Right atrium auricular region (tissue), 2 donors: ENCODE measurements at places on chromosomes 6 and 20.

DNA sequence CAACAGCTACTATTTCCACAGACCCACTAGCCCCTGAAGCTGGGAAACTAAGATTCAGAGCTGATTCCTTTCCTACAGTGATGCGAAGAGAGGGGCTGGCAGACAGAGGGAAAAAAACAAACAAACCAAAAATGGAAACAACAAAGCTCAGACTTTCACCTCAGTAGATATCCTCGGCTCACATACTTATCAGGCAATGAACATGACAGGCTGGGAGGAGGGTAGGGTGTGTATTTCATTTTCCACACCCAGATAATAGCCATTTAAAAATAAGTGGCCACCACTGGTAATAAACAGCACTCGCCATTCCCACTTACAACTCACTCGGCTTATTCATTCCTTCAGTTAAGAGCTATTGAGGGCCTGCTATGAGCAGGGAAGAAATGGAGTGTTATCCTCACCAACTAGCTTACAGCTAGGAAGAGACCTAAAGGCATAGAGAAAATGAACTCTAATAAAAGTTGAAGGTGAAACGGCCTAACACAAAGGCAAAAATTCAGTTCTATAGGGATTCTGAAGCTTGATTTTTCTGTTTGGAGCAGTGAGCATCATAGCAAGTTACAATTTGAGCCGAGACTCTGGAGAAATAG is 32.0 kb upstream of the SPTLC3 start:
- no peak for DNase-seq

DNA sequence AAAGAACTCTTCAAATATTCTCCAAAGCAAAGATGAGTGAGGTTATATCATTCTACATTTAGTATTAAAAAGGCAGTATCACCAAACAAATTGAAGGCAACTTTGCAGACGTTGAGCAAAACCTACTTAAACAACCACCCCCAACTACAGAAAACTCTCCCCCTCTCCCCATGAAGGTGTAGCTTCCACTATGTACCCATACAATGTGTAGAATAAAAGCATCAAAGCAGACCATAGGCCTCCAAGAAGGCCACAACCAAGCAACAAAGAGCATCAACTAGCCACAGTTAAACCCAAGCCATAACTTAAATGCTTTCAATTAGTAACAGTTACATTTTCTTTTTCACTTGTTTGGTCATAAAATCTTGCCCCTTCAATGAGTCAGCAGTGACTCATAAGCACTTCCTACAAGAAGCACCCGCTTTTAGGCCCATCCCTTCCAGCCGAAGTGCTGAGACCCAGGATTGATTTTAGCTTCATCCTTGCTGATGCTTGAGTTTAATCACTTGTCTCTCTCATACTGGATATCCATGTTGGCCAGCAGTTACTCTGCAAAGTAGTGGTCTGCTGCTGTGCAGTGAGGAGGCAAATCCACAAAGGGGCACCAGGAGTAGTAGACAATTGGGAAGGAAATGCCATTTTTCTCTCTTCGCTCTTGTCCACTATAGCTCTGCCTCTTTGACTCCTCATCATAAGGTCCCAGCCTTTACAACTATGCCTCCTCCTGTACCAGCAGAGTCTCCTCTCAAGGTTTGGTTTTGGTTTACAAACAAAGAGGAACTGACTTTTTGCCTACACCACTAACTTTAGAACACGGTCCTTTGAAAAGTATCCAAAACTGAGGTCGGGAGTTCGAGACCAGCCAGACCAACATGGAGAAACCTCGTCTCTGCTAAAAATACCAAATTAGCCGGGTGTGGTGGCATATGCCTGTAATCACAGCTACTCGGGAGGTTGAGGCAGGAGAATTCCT is 8.4 kb upstream of the NUP153 start:
- no peak for DNase-seq

GRCh38 chr6:84556541-84557335 is 207.7 kb downstream of the TBX18 start:
- DNase-seq = no peak

DNA sequence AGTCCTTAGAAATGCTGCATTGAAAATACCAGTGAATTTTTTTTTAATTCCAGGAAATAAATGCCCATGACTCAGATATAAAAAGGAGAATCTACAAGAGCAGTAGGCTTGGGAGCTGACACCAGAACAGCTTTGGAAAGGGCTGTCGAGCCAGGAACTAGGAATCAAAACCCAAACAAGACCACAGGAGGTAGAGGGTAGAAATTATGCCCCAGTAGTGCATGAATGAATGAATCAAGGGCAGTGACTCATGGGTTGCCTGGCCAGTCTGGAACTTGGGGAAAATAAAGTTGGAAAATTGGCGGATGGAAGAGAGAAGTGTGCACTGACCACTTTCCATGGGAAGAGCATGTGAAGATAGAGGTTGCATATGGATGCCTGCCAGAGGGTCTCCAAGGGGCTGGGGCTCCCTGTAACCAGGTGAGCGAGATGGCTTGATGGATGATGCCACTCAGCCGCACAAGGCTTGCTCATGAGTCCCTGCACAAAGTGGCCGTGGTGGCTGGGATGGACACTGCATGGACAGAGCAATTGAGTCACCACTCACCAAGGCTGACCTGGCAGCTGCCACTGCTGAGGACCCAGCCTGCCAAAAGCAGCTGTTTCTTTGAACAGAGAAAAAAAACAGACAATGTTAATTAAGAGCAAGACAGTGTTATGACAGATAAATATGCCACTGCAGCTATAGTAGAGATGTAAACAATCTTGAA is 15.2 kb upstream of the MCCD1 start:
- DNase-seq = peak; percentile 42

DNA sequence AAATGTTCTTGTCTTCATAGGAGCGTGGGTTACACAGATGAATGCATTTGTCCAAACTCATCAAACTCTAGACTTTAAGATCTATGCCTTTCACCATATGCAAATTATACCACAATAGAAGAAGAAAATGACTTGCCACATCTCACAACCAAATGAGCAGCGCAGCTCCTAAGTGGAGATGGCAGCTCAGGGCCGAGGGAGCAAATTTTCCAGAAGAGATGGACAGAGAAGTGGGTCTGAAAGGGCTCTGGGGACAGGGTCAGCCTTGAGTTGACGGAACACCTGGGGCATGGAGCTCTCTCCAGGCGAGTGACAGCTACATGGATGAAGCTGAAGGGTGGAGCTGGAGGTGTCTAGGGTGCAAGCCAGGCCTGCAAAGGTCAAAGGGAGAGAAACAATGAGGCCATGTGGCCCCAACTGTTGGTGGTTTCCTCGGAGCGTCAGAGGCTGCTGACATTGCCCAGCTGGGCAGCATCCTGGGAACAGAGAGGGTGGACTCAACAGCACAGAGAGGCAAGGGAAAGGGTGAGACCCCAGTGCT is 228.3 kb downstream of the NRN1 start:
- no peak for DNase-seq

GRCh38 chr6:42049116-42049809 is 1.1 kb upstream of the TAF8 start:
- DNase-seq = no peak

GRCh38 chr6:43575105-43575771 is 600 bp downstream of the XPO5 start:
- DNase-seq = no peak

DNA sequence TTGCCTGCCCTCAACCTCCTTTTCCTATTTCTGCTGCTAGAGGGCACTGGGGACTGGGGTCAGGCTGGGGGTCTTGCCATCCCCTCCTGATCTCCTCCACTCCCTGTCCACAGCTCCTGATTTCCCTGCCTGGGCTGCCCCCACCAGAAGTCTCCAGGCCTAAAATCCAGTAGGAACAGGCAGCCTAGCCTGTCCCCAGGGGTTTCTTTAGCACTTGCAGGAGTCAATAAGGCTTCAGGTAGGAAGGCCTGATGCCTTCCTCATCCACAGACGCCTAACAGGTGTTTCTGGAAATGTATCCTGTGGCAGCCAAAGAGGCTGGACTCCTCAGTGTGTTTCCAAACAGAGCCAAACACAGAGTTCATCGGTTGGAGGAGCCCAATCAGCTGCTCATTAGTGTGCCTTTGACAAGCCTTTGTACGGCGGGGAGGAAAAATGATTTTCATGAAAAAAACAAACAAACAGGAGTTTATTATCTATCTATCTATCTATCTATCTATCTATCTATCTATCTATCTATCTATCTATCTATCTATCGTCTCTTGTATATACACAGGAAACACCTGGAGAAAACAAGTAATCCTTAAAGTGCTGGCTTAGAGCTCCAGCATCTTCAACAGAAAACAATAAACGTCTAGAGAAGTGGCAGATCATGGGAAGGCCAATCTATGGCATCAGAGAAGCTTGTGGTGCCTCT is 3.7 kb upstream of the RAET1E start:
- peak; percentile 32 for DNase-seq

GRCh38 chr6:30862156-30862875 is 22.0 kb upstream of the DDR1 start:
- no peak for DNase-seq

DNA sequence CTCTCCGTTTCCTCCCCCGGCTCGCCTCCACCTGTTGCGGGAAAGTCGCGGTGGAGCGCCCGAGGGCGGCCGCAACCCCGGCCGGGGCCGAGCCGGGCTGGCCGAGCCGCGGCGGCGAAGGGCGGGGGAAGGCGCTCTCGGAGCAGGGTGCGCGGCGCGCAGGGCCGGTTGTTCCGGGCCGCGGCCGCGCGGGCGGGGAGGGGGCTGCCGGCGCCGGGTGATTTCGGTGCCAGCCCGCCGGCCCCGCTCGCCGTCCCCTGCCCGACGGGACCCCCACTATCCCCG is 235 bp downstream of the MAP7 start:
- no peak for DNase-seq

DNA sequence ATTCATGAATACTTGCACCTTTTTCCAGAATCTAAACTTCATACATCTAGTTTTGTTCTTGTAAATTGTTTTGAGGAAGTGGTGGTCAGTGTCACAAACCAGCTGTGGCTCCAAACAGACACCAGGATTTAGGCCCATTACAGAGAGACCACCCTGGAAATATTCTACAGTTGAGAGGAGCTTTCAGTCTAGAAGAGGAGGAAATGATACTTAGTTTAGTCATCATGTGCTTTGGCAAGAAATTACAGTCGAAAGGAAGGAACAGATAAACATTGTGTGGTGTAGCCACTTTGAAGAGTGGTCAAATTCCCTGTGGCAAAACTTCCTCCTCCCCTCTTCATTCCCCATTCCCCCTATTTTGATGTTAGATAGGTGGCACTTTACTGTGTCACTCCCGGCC is 15.7 kb downstream of the DCBLD1 start:
- DNase-seq = no peak

DNA sequence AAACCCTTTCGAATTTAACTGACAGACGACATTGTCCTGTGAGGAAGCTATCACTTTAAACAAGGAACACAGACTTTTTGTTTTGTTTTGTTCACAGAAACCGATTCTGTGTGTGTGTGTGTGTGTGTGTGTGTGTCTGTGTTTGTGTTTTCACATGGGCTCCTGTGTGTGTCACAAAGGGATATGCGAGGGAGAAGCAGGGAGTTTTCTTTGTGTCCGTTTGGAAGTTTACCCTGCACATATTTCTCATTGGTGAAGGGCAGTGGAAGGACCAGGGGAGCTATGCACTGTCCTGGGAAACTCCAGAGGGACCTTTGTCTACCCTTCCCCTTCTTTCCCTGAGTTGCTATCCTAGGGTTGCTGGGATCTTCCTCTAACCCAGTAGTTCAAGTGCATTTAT is 17.7 kb downstream of the POM121L2 start:
- DNase-seq = no peak

- DNase-seq = no peak
Measured at GRCh38 chr6:147099974-147100373, 104.2 kb upstream of the STXBP5 start.

- no peak for DNase-seq
Measured at GRCh38 chr6:106637051-106637716, 7.8 kb downstream of the QRSL1 start.

- no peak for DNase-seq
Measured at GRCh38 chr20:32160341-32160740, 47.2 kb downstream of the PLAGL2 start.

DNA sequence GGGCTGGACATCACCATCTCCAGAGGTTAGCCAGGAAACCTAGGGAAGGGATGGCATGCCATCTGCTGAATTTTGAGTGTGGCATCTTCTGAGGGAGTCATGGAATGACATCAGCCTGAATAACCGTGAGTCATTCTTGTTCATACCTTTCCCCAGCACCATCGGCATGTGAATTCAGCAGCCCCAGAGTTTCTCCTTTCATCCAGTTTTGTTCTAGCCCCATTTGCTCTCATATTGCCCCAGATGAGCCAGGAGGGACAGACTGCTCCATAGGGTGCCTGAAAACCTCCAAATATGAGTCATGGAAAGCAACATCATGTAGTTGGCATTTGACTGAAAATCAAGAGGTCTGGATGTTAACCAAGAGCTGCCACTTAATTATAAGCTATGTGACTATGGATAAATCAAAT is 219.2 kb upstream of the SGK1 start:
- DNase-seq = no peak

DNA sequence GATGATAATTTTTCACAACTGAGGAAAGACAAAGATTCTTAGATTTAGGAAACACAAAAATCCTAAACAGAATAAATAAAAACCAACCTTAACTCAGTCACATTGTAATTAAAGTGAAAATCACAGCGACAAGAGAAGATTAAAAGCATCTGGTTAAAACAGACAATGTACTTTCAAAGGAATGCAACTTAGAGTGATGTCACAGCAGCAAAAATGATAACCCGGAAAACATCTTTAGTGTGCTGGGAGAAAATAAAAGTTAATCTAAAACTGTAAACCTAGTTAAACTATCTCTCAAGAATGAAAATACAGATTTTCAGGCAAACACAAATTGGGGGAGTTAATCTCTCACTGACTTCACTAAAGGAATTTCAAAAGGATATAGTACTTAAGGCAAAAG is 76.8 kb upstream of the OGFRL1 start:
- no peak for DNase-seq

GRCh38 chr6:125789576-125790357 is 993 bp upstream of the NCOA7 start:
- DNase-seq = no peak

- DNase-seq = no peak
Measured at GRCh38 chr6:98310443-98310842, 523.9 kb upstream of the POU3F2 start.

GRCh38 chr20:38164624-38165088 is 414 bp downstream of the TGM2 start:
- no peak for DNase-seq

GRCh38 chr20:7926767-7927166 is 13.5 kb downstream of the HAO1 start:
- DNase-seq = no peak

DNA sequence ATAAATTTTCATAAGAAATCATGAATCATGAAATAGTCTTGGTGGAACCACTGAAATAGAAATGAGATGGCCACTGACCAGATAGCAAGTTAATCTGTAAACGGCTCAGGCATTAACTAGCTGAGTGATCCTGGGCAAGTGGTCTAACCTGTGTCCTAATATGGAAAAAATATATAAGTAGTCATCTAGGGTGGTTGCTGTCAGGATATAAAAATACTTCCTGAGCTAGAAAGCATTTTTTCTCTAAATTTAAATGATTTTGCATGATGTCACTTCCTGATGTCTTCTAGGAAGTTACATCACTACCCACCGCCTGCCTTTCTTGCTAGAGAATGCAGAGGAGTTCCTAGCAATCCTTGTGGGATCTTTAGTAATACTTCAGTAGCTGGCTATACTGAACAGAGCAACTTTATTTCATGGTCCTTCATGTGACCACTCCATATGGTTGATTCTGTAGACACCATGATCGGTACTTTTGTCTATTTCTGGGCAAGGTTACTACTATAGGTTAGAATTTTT is 228.1 kb upstream of the CEP162 start:
- no peak for DNase-seq
